ENCODE measurements at places on chromosomes 2 and 18.

DNA sequence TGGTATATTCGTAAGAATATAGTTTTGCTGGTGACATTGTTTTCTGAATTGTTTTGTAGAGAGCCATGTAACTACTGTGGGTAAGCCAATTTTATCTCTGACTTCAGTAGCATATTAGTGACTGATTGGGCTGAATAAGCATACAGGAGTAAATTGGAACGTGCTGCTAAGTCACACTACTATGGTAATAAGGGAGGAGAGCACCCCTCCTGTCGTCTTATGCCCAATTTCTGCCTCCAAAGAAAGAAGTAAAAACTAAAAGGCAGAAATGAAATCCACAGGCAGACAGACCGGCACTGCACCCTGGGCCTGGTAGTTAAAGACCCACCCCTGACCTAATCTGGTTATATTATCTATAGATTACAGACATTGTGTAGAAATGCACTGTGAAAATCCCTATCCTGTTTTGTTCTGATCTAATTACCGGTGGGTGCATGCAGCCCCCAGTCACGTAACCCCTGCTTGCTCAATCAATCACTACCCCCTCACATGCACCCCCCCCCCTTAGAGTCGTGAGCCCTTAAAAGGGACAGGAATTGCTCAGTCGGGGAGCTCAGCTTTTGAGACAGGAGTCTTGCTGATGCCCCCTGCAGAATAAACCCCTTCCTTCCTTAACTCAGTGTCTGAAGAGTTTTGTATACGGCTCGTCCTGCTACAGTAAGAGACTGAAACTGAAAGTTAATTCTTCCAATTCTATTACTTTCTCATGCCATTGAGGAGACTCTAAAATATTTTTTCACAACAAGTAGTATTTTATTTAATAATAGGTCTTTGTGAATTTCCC is 167.0 kb downstream of the ZNF804A start:
- DNase-seq, result no peak

DNA sequence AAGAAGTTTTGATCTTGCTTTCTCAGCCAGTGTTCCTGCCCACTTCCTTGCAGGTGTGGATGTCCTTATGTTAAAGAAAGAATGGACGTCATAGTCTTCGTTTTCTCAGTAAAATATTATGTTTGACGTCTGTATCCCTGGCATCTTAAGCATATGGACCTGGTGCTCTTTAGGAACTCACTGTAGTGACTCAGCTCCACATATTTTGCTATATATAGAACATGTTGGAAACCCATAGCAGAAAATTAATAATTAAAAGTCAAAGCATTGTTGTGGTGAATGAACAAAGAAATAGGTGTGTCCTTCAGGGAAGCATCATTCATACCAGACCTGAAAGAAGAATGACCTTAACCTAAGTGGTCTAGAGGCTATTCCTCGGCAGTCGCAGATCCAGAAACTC is 196.1 kb downstream of the MCFD2 start:
- no peak for DNase-seq

GRCh38 chr2:46315103-46315890 is 18.1 kb downstream of the EPAS1 start:
- DNase-seq, result peak; percentile 85

- peak; percentile 49 for DNase-seq
These were observed 58.6 kb upstream of the VRK2 start for GRCh38 chr2:57987835-57988573.

GRCh38 chr2:20618886-20619521 is 31.9 kb downstream of the HS1BP3 start:
- no peak for DNase-seq

DNA sequence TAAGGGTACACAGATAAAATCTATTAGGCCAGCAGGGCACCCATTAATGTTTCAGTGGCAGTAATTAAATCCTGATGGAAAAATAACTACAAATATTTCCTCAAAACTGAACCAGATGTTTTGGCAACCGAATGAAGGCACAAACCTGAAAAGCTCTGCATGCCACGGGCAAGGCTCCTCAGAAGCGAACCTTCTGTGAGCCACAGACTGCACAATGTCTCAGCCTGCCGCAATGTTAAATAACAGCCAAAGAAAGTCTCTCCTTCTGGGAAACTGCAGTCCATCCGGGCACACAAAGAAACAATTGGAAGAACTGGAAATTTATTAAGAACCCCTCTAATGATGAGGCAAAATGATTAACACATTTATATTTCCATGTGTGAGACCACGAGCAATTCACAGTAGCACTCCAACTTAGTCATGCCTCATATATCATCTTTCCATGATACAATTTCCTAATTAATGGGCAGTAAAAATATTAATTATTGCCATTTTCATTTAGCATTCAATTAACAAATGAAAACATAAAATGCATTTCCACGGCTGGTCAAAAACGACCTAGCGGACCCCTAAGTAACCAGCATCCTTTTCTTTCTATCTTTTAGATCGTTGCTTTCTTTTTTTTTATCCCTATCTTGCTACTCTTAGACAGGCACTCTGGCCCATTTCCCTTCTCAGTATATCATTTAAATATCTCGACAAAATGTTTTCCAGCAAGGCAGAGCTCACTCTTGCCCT is 237.5 kb downstream of the EPHA4 start:
- DNase-seq, result no peak

- DNase-seq, result no peak
These were observed 5.8 kb downstream of the FHOD3 start for GRCh38 chr18:36303211-36303844.

DNA sequence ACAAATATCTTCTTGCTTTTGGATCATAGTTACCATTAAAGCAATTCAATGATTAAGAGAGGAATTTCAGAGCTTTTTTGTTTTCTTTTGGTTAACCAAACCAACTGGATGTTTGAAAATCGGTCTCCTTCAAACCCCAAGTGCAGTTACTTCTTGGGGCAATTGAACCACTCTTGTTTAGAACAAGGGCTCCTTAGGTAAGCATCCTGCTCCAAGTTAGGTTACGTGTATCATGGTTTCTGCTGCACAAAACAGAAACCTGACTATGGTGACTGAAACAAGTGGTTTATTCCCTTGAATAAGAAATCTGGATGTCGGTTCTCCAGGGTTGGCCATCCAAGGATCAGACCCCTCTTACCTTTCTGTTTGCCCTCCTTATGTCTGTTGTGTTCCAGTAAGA is 16.1 kb upstream of the LGALSL start:
- DNase-seq, result no peak

GRCh38 chr2:151325581-151326095 is 31.8 kb upstream of the TNFAIP6 start:
- no peak for DNase-seq

GRCh38 chr18:76538846-76539245 is 43.8 kb upstream of the ZNF516 start:
- DNase-seq, result no peak

- DNase-seq, result no peak
These were observed 36.6 kb downstream of the RPL31 start for GRCh38 chr2:101038455-101039255.

DNA sequence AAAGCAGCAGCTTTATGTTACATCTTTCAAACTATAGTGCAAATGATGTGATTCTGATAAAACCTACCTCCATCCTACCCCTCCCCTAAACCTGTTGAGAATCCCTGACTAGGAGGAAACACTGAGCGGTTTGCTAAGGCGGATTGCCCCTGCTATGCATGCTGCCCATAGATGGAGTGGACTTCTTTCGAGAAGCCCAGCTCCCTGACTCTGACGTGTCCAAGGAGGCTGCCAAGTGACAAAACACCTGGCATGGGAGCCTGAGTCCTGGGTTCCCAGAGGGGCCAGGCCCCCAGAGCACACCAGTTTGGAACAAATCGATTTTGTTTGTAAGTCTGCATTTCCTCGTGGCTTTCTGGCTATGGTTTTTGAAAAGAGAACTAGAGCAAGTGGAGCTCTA is 1.4 kb upstream of the UXS1 start:
- no peak for DNase-seq

- peak; percentile 68 for DNase-seq
These were observed 69.3 kb upstream of the ITGB6 start for GRCh38 chr2:160269365-160269764.

DNA sequence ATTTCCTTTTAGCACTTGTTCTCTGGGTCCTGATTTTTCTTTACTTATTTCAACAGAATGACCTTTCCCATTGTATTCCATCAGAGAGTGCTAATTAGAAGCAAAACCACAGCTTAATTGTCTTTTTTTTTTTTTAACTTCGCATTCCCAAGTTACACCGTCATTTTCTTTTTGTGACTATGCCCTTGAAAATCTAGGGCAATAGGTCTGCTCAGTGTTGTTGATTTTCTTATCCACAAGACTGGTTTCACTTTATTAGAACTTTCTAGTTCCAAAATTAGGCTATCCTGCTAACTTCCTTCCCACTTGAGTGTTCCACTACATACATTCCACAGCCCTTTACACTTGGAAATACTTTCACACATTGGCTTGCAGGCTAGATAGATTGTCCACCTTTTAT is 18.7 kb upstream of the ADAM17 start:
- DNase-seq, result peak; percentile 47

DNA sequence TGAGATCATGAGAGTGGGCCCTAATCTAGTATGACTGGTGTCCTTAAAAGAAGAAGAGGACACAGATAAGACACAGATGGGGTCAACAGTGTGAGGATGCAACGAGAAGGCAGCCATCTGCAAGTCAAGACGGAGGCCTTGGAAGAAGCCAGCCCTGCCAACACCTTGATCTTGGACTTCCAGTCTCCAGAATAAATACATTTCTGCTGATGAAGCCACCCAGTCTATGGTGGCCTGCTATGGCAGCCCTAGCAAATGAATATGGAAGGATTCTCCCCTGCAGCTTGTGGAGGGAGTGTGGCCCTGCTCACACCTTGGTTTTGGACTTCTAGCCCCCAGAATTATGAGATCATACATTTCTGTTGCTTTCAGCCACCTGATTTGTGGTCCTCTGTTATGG is 12.3 kb downstream of the CTIF start:
- DNase-seq, result no peak

Measured in astrocyte of the hippocampus (primary cell).